ENCODE measurements at places on chromosomes 4 and X.

DNA sequence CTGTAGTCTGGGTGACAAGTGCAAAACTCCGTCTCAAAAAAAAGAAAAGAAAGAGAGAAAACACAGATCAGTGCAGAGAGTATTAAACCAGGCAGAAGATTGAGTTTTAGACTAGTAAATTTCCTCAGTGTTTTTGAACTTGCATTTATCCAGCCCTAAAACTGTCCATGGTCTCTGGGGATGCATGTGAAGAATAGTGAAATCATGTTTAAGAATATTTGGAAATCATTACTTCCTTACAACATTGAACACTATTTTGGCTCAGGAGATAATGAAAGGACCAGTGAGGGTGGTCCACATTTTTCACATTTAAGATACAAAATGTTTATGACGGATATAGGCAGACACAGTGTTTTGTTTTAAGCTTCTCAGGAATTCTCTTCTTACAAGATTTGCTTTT is 195.8 kb upstream of the RASGEF1B start:
- no peak for DNase-seq

DNA sequence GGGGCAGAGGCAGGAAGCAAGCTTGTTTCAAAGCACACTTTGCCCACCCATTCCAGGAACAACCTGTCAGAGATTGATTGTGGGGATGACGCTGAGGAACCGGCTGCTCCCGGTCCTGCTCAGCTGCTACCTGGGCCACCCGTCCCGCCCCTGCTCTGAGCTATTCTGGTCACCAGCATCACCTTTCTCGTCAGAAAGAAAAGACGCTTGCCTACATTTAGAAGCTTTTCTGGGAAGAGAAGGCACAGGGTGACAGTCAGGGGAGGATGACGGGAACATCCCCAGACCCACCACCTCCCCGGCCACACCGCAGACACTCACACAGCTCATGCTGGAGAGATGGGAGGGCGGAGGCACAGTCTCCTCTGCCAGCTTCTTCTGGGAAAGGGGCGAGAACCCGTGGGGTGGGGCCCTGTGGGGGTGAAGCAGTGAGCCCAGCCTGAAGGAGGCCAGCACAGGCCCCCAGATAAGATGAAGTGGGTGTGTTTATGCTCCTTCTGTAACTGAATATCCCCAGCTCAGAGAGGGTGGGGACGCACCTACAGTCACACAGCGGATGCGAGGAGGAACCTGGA is 81.8 kb downstream of the CPZ start:
- DNase-seq = peak; percentile 58

GRCh38 chr4:16225167-16225862 is 956 bp downstream of the TAPT1 start:
- DNase-seq = no peak

DNA sequence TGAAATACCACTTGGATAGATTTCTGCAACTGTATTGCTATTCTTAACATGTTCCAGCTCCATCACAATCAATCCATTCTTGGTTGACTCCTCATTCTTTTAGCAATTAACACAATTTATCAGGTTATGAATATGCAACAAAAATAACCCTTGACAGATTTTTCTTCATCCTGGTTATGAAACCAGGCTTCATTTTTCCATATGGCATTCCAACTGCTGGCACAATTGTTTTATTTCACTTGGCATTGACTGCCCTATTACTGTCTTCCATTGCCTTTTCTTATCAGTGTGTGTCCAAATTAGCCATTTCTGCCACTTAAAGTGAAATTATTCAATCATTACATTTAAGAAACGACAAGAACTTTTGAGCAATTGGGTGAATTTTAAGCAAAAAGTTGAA is 388.8 kb upstream of the EPHA5 start:
- no peak for DNase-seq

DNA sequence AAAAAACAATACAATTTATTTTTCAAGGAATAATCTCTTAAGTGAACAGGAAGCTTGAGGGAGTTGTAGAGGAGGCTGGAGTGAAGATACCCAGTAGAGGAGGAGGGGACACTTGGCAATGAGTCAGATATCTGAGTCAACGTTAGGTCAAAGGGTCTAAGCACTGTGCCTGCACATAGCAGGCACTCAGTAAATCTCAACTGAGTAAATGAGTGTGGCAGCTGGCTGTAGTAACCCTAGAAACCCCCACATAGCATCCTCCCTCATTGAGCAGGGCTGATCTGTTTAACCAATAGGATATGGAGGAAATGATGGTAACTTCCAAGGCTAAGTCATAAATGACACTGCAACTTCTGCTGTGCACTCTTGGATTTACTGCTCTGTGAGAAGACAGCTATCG is 186.0 kb upstream of the FAM241A start:
- no peak for DNase-seq

GRCh38 chr4:75995727-75996126 is 5.0 kb upstream of the SDAD1 start:
- DNase-seq = no peak

GRCh38 chr4:186939226-186939625 is 215.6 kb upstream of the FAT1 start:
- DNase-seq = no peak

DNA sequence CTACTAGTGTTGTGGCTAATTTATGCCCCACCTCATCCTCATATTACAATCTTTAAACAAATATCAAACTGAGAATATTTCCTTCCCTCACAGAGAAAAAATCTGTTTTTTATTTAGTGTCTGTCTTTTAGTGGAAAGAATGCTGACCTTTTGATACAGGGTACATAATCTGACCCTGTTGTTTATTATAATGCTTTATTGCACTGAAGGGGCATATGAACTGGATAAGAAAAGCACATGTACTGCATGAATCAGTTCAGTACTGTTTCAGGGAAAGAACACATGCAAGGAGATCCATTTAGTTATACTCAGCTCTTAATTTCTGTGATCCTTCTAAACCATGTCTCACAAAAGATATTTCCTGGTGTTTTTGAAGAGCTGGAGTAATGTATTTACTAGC is 15.5 kb upstream of the DYNLT3 start:
- no peak for DNase-seq

GRCh38 chr4:80711956-80712355 is 318.6 kb upstream of the BMP3 start:
- no peak for DNase-seq

GRCh38 chr4:82481506-82481840 is 51.1 kb downstream of the ENOPH1 start:
- no peak for DNase-seq

DNA sequence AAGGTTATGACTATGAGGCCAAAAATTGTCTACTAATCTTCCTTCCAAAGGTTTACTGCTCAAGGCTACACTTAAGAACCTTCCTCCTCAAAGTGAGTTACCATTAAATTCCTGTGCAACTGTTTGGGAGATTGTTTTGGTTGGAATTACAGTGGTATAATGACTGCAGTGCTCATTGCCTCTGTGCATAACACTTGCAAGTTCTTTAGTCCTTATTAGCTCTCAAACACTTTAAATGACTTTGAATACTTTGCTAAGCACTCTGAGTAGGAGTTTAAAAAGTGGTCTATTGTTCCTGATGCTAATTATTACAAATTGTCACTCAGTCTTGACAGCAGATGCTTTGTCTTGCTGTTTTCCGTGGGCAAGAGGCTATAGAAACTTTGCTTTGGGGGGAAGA is 422.8 kb upstream of the PABPC4L start:
- DNase-seq = no peak

DNA sequence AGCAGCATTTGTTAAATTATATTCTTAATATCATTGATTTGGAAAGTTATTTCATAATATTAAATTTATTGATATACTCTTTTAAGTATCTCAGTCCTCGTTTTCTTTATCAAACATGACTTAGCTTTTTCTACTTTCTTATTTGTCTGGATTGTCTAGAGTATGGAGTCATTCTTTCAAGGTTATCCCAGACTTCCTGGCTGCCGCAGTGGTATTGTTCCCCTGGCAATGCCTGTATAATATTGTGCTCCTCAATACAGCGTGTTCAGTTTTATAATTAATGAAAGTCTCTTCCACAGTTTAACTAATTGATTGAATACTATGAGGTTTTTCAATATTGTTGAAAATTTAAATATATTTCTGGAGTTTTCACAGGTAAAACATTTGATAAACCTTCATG is 310.9 kb downstream of the ANKRD50 start:
- DNase-seq = no peak

- no peak for DNase-seq
Measured at GRCh38 chr4:84578540-84579402, 4.2 kb upstream of the CDS1 start.

- no peak for DNase-seq
Measured at GRCh38 chrX:103656617-103657016, 27.8 kb downstream of the TCEAL1 start.

DNA sequence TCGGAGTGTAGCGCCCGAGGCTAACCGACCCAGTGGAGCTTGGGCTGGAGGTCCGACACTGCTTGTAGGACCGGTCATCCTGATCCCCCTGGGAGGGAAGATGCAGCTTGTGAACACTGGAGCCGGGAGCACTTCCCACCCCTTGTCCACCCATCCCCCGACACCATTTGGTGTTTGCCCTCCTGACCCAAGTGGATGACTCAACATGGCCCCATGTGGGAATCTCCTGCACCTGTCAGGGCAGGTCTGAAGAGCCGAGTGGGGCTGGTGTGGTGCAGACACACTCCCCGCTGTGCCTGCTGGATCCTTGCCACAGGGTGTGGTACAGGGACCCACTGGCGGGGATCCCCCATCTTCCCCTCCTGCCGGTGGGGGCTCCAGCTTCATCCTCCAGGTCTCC is 90.0 kb upstream of the AFAP1 start:
- DNase-seq = no peak

DNA sequence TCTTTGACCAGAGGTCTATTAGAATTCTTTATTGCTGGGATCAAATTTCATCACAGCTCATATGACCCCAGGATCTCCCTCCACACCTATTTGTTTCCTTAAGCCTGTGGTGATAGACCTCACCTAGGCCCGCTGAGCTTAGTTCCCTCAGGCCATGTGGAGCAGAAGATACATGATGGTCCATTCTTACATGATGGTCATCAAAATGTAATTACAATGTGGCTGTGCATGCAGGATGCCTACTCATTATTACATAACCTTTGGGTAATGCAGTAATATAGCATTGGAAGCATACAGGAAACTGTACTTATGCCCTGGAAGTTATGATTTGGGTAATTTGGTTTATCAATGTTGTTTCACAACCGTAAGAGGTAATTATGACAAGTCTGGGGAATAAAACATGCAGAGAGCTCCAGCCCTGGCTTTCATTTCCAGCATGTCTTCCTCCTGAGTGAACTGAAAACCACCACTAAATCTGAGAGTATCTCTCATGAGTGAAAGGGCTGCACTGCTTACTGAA is 67.0 kb upstream of the AGA start:
- DNase-seq = no peak

- DNase-seq = no peak
Measured at GRCh38 chr4:78757574-78757973, 18.6 kb upstream of the BMP2K start.

- no peak for DNase-seq
Measured at GRCh38 chr4:104519588-104519987, 24.9 kb upstream of the CXXC4 start.

- DNase-seq = no peak
Measured at GRCh38 chr4:155588437-155588836, 78.2 kb upstream of the GUCY1A1 start.

GRCh38 chr4:2318885-2319284 is 57.0 kb upstream of the MXD4 start:
- DNase-seq = no peak

GRCh38 chrX:83916525-83916924 is 55.6 kb downstream of the CYLC1 start:
- no peak for DNase-seq

DNA sequence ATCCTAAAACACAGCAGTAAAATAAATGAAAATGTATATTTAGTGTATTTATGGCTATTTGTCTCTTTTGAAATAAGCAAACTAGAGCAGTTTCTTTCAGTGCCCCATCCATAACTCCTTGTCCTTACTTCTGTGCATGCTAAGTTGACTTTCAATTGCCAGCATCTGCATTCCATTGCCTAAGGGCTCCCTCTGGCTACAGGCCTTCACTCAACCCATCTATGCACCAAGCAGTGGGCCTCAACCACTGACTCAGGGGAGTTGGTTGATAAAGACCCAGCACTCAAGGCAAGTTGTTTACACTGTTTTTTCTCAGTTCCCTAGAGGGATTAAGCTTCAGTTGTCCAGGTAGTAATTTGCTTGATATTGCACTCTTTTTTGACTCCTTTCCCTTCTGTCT is 265.7 kb downstream of the IQCM start:
- no peak for DNase-seq

GRCh38 chrX:131741103-131741581 is 197.3 kb downstream of the OR13H1 start:
- DNase-seq = peak; percentile 80

DNA sequence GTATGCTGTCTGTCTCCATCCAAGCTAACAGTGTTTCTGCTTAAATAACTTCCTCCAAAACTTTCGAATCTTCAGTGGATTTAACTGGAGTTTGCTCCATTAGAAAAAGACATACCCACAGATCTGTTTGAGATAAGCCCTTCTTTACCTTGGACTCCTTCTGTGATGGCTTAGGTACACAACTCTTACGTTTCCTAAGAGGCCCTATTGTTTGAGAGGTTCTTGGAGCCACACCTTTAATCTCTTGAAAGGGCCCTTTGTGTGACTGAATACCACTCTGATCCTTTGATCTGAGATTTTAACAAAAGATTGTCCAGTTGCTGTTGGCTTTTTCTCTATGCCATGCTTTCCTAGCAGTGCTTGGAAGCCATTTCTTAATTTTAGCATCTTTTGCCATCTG is 92.5 kb downstream of the AKAP4 start:
- no peak for DNase-seq

- DNase-seq = no peak
Measured at GRCh38 chrX:6199486-6199885, 29.2 kb downstream of the NLGN4X start.

DNA sequence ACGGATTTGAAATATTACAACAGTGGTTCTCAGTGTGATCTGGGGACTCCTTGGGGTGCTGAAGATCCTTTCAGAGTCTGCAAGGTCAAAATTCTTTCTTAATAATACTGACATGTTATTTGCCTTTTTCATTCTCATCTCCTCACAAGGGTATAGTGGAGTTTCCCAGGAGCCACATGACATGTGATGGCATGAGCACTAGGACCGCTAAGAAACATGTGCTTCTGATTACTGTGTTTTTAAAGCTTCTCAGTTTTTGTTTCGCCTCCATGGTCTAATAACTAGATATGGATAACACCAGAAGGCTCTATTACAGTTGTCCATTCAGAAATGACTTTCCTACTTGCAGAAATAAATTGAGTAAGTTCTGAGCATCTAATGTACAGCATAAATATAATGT is 156.1 kb downstream of the RAB28 start:
- no peak for DNase-seq

- no peak for DNase-seq
Measured at GRCh38 chrX:3788494-3789233, 75.2 kb upstream of the PRKX start.
